ENCODE measurements at places on chromosomes 13 and 19.

GRCh38 chr13:111116856-111117255, 1.7 kb downstream of the ARHGEF7 start:
- DNase-seq, result peak; percentile 54

- no peak for DNase-seq
Measured at GRCh38 chr13:106326751-106327150, 208.7 kb downstream of the EFNB2 start.

DNA sequence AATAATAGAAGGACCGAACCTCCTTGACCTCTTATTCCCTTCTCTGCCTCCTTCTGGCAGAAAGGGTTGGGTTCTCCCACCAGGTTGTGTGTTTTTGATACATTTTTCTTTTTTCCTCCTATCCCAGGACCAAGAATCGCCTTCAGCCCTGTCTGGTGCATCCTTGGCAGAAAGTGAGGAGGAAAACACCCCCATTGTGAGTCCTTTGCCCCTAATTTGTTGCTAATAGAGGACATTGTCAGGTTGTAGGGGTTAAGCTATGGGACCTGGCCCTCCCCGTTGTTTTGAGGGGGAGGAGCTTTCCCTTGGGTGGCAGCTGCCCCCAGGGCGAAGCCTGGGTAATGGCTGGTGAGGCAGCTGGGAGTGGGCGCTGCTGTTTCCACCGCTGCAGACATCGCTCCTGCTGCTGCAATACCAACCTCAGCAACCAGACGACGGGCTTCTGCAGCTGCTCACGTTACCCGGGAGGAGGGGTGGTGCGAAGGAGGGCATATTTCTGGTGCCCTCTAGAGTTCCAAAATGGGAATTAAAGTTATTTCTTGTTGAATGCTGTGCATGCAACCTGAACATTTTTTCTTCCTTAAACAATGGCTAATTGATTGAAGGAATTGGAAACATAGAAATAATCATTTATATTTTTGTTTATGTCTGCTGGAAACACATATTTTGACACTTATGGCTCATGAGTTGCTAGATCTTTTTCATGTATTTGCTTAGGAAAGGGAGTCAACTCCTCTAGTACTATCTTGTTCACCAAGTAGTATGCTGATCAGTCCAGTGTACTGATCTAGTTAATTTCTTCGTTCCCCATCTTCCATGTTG, 1.5 kb downstream of the ZMYM2 start:
- DNase-seq, result peak; percentile 91

GRCh38 chr13:106696719-106697118, 128.8 kb upstream of the ARGLU1 start:
- DNase-seq, result no peak

GRCh38 chr13:63085851-63086250, 1670.2 kb upstream of the PCDH20 start:
- no peak for DNase-seq

- DNase-seq, result no peak
Measured at GRCh38 chr13:28854657-28855056, 34.5 kb downstream of the MTUS2 start.

DNA sequence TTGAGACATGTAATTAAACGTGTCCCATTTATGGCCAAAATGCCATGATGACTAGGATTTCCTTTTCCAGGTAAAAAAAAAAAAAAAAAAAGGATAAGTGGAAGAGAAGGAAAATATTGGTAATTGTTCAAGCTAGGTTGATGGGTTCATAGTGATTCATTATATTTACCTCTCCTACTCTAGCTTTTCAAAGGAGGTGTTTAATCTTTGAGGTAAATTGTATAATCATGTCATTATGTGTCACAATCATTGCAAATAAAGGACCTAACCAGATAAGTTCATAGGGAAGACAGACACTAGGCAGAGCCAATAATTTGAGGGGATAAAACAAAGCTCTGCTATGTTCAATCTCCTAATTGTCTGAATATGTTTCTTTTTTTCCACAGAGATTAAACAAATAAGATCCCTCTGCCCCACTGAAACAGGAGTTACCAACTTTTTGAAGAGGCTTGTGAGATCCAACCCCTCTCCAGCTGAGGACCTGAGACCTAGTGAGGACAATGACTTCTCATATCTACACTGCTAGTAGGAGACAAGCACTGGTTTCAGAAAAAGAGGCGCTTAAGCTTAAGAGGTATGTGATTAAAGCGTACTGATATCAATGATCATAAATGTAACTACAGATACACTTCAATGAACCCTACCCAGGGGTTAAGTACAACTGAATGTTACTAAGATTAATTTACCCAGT, 61.4 kb downstream of the USP12 start:
- DNase-seq, result no peak

GRCh38 chr13:26602783-26603182, 45.3 kb downstream of the WASF3 start:
- no peak for DNase-seq

GRCh38 chr19:35117799-35118198, 2.2 kb downstream of the FXYD3 start:
- DNase-seq, result no peak

DNA sequence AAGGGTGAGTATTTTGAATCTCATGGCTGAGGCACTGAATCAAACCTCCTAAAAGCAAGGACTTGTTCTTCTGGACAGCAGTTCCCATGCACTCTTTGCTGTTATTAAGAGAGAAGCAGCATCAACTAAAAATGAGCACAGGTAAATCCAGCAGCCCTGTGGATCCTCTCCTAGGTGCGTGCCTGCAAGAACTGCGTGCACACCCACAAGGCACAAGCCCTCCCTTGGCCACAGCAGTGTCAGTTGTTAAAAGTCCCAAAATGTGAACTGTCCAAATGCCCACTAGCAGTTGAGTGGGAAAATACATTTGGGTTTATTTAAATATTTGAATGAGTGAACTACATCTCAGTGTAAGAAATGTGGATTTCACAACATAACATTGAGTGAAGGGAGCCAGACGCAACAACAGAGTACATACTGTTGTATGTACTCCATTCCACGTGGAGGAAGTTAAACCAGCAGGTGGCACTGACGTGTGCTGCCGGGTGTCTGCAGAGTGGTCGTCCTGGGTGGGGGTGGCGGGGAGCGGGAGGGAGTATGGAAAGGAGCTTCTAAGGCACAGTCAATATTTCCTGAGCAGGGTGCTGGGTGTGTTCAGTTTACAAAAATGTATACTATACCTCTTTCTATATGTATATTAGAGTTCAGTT, 266.4 kb downstream of the NALCN start:
- peak; percentile 72 for DNase-seq

DNA sequence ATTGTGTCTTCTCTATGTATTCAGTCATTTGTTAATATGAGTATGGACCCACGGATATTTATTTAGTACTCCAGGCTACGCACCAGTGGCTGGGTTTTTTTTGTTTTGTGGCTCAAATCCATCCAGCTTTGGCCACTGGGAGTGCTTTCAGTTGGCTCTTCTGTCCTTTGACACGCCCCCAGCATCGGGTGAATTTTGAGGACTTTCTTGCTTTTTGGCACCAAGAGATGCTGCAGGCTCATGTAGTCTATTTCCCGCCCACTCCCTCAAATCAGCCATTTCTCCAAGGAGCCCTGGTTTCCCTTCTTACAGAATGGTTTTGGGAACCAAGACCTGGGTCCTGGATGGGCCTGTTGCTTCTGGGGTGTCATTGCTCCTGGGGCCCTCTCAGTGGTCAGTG, 55.8 kb downstream of the SMARCA4 start:
- no peak for DNase-seq

- DNase-seq, result no peak
Measured at GRCh38 chr13:21371011-21371410, 88.1 kb downstream of the ZDHHC20 start.

- no peak for DNase-seq
Measured at GRCh38 chr13:23059173-23059572, 121.6 kb upstream of the SGCG start.

DNA sequence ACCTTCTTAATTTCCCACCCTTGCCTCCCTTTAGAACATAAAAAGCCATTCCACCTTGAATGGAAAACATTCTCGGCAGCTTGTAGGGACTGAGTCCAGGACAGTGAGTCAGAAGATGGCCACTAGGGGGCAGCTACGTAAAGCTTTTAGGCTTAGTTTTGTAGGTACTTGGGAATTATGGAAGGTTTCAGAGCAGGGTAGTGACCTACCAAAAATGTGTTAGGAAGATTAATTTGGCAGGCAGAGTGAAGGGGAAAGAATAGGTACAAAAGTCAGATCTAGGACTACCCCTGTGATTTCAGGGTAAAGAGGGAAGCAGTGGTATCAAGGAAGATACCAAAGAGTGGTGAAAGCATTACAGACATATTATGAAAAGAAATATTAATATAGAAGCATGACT, 198.4 kb downstream of the NDFIP2 start:
- DNase-seq, result peak; percentile 56

GRCh38 chr13:95698047-95698749, 21.3 kb downstream of the DNAJC3 start:
- no peak for DNase-seq

GRCh38 chr13:92821324-92821723, 405.3 kb upstream of the GPC6 start:
- no peak for DNase-seq

GRCh38 chr13:64546371-64546770, 2683.8 kb downstream of the PCDH9 start:
- DNase-seq, result no peak

- no peak for DNase-seq
Measured at GRCh38 chr19:18017275-18018083, 9.5 kb downstream of the ARRDC2 start.

GRCh38 chr13:25687471-25688225, 315.9 kb downstream of the ATP8A2 start:
- DNase-seq, result no peak
